Epithelial cell of proximal tubule (primary cell): ENCODE measurements at places on chromosomes 11 and 22.

GRCh38 chr22:50398831-50399648, 55.9 kb downstream of the PPP6R2 start:
- DNase-seq = no peak

DNA sequence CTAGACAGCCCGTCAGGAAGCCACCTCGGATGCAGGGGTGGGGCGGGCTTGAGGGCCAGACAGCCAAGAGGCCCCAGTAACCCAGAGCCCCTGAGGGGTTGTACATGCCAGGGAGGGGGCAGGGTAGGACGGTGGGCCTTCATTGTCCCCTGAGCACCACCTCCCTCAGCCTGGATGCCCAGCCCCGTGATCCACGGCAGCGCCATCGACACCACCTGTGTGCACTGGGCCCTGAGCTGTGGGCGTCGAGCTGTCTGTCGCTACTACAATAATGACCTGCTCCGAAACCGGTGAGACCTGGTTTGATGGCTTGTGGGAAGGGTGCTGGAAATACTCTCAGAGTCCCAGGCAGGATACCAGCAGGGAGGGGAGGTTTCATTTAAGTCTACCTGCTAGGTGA, 37.4 kb upstream of the TPBGL start:
- no peak for DNase-seq

DNA sequence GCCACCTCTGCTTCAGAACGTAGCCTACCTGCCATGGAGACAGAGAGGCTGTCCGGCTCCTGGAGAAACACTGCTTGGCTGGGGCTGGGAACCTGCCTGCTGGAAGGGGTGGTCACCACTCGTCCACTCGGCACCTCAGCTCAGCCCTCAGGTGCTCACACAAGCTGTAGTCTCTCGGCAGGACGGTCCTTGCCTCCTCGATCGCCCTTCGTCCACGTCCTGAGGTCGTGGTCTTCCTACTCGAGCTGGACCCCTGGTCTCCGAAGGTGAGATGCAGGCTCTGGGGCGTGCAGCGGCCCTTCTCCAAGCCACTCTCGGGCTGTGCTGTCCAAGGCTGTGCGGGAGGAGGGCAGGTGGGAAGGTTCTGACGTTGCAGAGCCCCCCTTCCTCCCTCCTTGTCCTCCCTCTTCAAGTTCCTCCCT, at the start of gene TBX10:
Gene TBX10, minus strand, starts transcription at position 326 of the 422 bp plus-strand sequence. Its CDS starts 291 bp downstream, at position 35.
- DNase-seq = no peak

- DNase-seq = no peak
These were observed 40.6 kb upstream of the ARL14EP start for GRCh38 chr11:30282289-30282631.

- DNase-seq = no peak
These were observed 1253.6 kb upstream of the TENM4 start for GRCh38 chr11:80694385-80694784.

- DNase-seq = no peak
These were observed 4.5 kb upstream of the BCL9L start for GRCh38 chr11:118930094-118930712.
